HT-29 (cell line): ENCODE measurements at places on chromosomes 12 and 14.

GRCh38 chr14:30005114-30005808 is 77.6 kb upstream of the PRKD1 start:
- peak; percentile 14 for DNase-seq

DNA sequence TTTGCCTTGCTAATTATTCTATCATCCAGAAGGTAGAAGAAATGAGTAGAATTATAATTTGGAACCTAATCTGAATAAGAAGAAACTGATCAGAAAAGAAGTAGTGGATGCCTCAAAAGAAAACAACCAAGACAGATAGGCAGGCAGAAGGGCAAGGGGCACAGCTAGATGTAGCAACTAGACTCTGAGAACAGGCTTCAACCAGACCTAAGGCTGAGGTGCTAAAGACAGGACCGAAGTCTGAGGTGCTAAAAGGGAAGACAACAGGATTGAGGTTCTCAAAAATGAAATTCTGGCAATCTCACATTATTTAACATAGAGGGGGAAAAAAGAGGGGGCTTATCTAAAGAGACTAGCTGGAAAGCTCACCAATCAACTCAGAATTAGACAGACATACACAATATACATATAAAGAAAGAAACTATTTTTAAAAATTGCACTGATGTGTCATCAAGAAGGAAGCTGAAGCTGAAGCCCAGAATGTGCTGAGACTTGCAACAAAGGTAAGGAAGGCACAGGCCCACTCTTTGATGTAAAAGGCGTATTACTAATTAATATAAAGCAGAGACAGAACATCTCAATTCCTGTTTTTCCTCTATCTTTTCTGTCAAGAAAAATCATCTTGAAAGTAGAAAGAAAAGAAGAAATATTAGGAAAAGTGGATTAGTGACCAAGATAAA is 43.8 kb upstream of the CSRNP2 start:
- no peak for DNase-seq

DNA sequence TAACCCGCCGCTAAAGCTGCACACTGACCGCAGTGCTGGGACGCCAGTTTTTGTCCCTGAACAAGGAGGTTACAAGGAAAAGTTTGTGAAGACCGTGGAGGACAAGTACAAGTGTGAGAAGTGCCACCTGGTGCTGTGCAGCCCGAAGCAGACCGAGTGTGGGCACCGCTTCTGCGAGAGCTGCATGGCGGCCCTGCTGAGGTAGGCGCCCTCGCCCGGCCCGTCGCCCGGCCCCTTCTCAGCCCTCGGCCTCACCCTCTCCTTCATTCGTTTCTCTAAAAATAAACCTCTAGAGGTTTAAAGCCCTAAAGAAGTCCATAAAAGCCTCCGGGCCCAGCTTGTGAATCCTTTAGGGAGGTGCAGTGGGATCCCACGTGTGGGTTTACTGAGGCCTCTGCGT is 52.2 kb upstream of the AMN start:
- DNase-seq, result no peak

- no peak for DNase-seq
Observed at GRCh38 chr12:78226763-78227162, 396.1 kb downstream of the NAV3 start.

- no peak for DNase-seq
Observed at GRCh38 chr12:14951851-14952250, 9.6 kb downstream of the ARHGDIB start.
